ENCODE measurements at places on chromosomes 5 and 9. TPM values are rescaled to one million over a fixed set of nuclear protein-coding genes. Genes with fewer than 3 reads are reported as not detected.

GRCh38 chr5:57577432-57578175, 95.0 kb upstream of the ACTBL2 start:
- DNase-seq = no peak
- no peaks in the 10 kb centered on the region for H3K27me3 ChIP-seq

GRCh38 chr5:160293901-160294561, 18.3 kb downstream of the CCNJL start:
- H3K36me3 ChIP-seq = no peaks in the 10 kb centered on the region
- H3K4me1 ChIP-seq = peaks cover 3% of the 10 kb centered on the region
- no peak overlapping the region for H3K27ac ChIP-seq
- no peak overlapping the region for H3K4me3 ChIP-seq

GRCh38 chr5:15577132-15577531, 77.2 kb downstream of the FBXL7 start:
- H3K4me3 ChIP-seq = no peak overlapping the region
- no peaks in the 10 kb centered on the region for H3K27me3 ChIP-seq
- H3K36me3 ChIP-seq = no peaks in the 10 kb centered on the region
- DNase-seq = peak; percentile 24
- H3K27ac ChIP-seq = peak overlapping the region; percentile 70

DNA sequence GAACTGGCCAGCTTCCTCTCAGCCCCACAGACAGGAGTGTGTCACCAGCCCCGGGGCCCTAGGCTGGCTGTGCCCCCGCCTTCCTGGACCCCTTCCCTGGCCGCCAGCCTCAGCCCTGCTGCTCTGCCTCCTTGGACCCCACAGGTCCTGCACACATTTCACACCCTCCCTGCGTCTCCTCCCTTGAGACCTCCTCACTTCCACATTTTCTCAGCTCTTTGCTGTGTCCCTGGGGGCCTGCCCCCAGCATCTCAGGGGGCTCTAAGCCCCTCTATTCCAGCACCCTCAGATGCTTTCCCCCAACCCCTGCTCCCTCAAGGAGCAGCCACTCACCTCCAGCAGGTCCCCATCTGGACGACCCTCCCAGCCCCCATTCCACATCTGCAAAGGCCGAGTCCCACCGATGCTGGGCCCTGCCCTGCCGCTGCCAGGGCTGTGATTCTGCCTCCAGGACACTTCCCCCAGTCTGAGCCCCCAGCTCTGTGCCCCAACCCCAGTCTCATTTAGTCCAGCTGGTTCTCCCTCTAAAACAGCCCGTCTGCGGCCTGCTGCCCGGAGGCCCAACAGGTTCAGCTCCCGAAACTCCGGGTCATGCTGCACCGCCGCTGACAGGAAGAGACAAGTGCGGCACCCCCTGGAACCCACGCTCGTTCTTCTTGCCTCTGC, 4.2 kb downstream of the SLC34A3 start:
- no peak for DNase-seq
- no peaks in the 10 kb centered on the region for H3K36me3 ChIP-seq
- no peak overlapping the region for H3K4me3 ChIP-seq
- peaks cover 27% of the 10 kb centered on the region for H3K27me3 ChIP-seq
- H3K27ac ChIP-seq = no peak overlapping the region

DNA sequence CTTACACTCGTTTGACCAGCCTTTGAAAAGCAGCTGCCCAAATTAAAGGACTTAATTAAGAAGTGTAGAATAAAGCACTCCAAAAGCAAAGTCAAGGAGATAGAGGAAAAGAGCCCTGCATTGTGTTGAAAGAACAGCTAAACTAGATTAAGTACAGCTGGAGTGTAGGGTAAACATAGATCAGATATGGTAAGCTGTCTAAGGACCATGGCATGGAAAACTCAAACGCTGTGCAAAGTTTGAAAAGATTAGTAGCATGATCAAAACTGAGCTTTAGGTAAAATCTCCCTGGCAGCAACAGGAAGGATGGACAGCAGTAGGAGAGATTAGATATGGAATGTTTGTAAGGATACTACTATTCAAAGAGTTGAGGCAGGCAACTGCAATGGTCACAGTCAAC, 55.4 kb downstream of the BNC2 start:
- DNase-seq = no peak
- H3K27ac ChIP-seq = no peak overlapping the region
- no peak overlapping the region for H3K4me3 ChIP-seq

DNA sequence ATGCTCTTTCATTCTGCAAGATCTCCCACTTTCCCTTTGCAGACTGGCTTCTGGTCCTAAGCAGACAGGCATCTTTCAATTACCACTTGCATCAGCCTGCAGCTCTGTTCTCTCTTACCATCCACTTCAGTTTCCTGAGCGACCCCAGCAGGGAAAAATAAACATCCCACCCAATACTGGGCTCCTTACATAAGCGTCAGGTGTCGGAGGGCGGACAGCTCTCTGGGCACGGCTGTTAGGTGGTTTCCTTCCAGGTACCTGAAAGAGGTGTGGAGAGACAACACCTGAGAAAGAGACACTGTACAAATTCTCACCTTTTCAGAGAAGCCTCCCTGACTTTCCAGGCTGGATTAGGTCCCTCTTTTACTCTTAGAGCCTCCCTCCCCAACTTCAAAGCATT, 145.1 kb upstream of the PANK3 start:
- H3K27me3 ChIP-seq = no peaks in the 10 kb centered on the region
- peaks cover 3% of the 10 kb centered on the region for H3K36me3 ChIP-seq
- H3K4me3 ChIP-seq = no peak overlapping the region
- no peak for DNase-seq

DNA sequence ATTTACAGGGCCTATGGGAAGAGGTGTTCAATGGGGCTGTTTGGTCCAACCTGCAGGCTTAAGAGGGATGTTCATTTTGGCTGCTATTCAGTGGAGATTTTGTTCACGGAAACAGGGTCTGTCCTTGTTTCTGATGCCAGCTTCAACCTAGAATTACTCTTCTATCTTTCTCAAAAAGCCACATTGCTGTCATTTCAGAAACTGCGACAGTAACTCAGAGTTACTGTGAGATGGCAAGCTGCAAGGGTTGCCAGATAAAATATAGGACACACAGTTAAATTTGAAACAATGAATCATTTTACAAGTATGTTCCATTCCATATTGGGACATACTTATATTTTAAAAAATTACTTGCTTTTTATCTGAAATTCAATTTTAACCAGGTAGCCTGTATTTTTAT, 128.0 kb downstream of the NPR3 start:
- H3K4me3 ChIP-seq = no peak overlapping the region
- no peaks in the 10 kb centered on the region for H3K4me1 ChIP-seq
- DNase-seq = no peak
- H3K27me3 ChIP-seq = no peaks in the 10 kb centered on the region
- H3K36me3 ChIP-seq = no peaks in the 10 kb centered on the region

- no peak overlapping the region for H3K27ac ChIP-seq
- H3K4me1 ChIP-seq = no peaks in the 10 kb centered on the region
- peaks cover 96% of the 10 kb centered on the region for H3K36me3 ChIP-seq
- H3K4me3 ChIP-seq = no peak overlapping the region
Observed at GRCh38 chr9:131524665-131525315, 6.3 kb downstream of the UCK1 start.

DNA sequence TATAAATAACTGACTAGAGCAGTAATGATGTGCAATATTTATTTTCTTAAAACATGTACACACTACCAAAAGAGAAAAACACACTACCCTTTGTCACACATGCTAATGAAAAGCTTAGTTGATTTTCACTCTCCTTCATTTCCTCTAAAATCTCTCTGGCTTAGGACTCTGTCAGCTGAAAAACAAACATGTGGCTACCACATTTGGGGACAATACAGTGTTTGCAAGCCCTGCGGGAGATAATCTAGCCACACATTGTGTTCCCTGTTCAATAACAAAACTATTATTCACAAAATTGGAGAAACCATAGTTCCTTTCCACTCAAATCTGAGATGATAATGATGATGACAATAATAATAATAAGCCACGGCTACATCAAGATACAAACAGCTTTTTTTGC, 3.5 kb upstream of the LOX start:
- H3K4me3 ChIP-seq = no peak overlapping the region
- no peaks in the 10 kb centered on the region for H3K4me1 ChIP-seq
- DNase-seq = no peak
- H3K36me3 ChIP-seq = no peaks in the 10 kb centered on the region

- no peaks in the 10 kb centered on the region for H3K27me3 ChIP-seq
- no peak overlapping the region for H3K27ac ChIP-seq
- H3K4me3 ChIP-seq = no peak overlapping the region
- DNase-seq = no peak
- H3K36me3 ChIP-seq = no peaks in the 10 kb centered on the region
Observed at GRCh38 chr5:35502206-35502605, 115.5 kb upstream of the SPEF2 start.

DNAI1 gene
- total RNA-seq = not detected

Measured in heart left ventricle (tissue), 16 donors.